H7 (cell line): ENCODE measurements at places on chromosomes 6 and 20.
A peak's percentile ranks its signal among the peaks of the same experiment; 100 is the strongest.

GRCh38 chr20:25032478-25033264, 25.3 kb downstream of the ACSS1 start:
- peak; percentile 77 for DNase-seq

DNA sequence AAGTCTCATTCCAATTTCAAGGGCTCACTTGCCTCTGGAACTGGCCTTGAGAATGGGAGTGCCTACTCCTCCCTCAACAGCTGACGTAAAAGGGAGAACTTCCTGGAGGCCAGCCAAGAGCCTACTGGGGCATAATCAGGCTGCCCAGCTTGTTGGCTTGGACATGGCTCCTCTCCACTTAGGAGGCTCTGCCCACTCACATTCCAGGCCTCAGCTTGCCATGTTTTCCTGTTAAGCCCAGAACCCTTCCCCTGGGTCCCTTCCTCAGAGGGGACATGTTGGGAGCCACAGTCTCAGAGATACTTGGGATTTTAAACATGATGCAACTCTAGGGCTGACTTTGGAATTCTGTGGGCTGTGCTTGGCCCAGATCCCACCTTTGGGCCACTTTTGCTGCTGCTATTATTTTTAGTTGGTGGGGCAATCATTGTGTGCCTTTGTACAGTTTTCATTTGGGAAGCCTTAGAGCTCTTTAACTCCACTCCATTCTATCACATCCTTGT, 31.5 kb upstream of the ADTRP start:
- DNase-seq = no peak

DNA sequence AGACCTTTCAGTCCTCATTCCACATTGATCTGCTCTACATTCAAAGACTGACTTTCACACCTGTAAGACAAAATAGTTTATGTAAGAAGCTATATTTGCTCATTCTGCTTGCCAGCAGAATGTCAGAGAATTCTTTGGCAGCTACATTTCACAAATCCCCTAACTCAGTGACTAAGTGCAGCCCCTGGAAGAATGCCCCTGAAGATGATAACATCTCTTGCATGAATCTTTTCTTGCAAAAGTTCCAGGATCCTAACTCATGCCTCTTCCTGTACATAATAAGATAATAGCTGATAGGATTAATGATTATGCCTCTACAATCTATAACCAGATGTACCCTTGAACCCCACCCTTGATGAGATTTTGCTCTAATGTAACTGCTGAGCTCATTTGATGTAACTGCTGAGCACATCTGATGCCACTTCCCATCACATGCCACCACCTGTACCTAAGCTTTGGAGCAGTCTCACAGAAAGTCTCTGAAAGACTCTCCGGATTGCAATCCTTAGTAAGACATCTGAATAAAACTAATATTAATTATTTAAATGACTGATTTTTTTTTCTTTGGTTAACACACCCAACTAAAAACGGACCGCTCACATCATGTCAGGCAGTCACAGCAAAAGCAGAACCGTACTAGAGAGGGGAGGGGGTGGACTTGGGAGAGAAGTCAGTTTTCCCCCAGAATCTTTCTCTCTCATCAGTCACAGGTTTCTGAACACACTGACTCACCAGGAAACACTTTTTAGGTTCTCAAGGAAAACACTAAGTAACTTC, 684 bp upstream of the DNAH8 start:
- no peak for DNase-seq

- no peak for DNase-seq
These were observed 177.5 kb downstream of the GJA1 start for GRCh38 chr6:121612927-121613326.

GRCh38 chr20:43975096-43975768, 60.6 kb downstream of the TOX2 start:
- no peak for DNase-seq
